ENCODE measurements at places on chromosomes 7 and 10. TPM values are rescaled to one million over a fixed set of nuclear protein-coding genes. Genes with fewer than 3 reads are reported as not detected.

DNA sequence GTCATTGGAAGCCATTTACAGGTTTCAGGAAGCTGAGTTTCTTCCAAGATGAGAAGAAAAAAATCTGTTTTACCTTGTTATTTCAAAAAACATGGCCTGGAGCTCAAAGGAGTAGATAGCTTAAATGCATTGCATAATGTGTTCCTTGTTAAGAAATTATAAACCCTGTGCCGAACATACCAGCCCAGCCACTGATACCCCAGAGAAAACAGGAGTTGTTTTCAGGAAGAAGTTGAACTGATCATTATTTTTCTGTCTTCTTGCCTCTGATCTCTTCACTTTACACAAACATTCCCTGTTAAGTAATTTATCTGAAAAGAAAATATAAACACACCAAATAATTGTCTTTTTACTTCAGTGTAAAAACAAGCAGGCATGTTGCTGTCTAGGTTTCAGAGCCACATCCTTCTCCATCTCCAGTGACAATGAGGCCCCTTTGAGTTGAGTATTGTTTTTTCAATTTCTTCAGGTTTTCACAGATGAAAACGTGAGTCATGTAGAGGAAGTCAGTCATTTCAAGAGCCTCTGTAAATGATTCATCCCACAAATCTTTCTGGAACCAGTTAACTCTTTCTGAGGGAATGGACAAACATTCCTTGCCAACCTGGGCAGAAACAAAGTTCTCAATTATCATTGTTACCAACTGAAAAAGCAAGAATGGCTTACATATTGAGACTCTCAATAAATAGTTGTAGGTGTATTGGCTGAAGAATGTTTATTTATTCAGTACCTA, 244.2 kb downstream of the IPMK start:
- H3K4me1 ChIP-seq: peaks cover 4% of the 10 kb centered on the region
- H3K4me3 ChIP-seq: no peak overlapping the region
- no peaks in the 10 kb centered on the region for H3K36me3 ChIP-seq

GRCh38 chr7:1910827-1911226, 240.8 kb downstream of the ELFN1 start:
- H3K27ac ChIP-seq: no peak overlapping the region
- H3K27me3 ChIP-seq: no peaks in the 10 kb centered on the region
- H3K4me3 ChIP-seq: no peak overlapping the region
- no peaks in the 10 kb centered on the region for H3K36me3 ChIP-seq

The NAT16 gene
- total RNA-seq: not detected

The ZRANB1 gene
- 27.1 TPM for total RNA-seq

The ARHGAP22 gene
- 17.3 TPM for total RNA-seq

DNA sequence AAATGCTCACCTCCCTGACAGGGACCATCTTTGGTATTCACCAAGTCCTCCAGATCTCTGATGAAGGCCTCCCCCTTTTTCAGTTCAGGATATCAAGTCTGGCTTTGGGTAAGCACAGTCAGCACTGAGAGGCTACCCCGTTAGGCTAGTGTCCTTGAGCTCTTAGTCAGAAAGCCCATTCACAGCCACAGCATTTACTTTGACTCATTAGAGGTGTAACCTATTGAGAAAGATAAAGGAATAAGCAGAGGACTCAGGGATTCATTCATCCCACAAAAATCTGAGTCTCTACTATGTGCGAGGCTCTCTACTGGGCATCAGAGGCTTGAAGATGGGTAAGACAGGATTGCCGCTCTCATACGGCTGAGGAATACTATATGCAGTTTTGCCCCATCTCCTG, 14.0 kb upstream of the RAMP3 start:
- H3K36me3 ChIP-seq: no peaks in the 10 kb centered on the region
- DNase-seq: no peak
- H3K27me3 ChIP-seq: no peaks in the 10 kb centered on the region
- H3K4me1 ChIP-seq: no peaks in the 10 kb centered on the region

The DPYSL4 gene
- 0.67 TPM for total RNA-seq

The POM121L12 gene
- not detected for total RNA-seq
